K562 (cell line): ENCODE measurements at places on chromosomes 12 and 14.

- DNase-seq, result no peak
Measured at GRCh38 chr12:14957551-14958168, 3.7 kb downstream of the ARHGDIB start.

- DNase-seq, result no peak
Measured at GRCh38 chr12:56487448-56488040, 417 bp downstream of the GLS2 start.

DNA sequence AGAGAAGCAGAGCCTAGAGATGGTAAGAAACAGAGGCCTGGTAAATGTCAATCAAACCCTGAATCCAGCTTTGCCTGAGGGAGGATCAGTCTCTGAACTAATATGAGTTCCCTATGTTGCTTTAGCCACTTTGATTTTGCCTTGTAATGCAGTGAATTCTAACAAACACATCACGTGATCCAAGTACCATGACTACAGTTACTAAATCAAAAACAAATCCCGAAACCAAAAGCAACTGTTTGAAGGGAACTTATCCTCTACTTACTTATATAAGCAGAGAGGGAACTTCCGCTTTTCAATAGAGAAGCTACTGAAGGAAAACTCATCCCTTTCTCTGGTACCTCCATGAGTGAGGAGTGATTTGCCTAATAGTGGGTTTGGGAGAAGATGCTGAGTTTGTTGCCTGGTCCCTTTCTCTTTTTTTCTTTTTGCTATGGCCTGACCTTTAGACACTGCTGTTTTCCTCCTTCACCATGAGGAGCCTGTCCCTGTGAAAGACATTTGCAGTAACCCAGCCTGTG is 7.7 kb upstream of the PPTC7 start:
- DNase-seq, result no peak

DNA sequence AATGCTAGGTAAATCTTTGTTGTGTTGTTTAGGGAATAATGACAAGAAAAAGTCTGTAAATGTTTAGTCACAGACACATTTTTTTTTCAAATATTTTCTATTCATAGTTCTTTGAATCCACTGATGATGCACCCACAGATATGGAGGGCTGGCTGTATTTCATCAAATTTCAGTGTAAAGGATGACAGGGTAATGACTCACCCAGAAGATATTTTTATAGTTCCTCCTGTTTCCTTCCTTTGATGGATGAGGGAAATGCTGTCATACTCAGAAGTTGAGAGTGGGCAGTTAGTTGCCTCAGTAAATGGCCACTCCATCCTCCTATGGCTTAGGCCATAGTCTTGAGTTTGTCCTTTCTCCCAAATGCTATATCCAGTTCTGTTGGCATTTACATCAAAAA is 76.9 kb upstream of the REP15 start:
- DNase-seq, result no peak

DNA sequence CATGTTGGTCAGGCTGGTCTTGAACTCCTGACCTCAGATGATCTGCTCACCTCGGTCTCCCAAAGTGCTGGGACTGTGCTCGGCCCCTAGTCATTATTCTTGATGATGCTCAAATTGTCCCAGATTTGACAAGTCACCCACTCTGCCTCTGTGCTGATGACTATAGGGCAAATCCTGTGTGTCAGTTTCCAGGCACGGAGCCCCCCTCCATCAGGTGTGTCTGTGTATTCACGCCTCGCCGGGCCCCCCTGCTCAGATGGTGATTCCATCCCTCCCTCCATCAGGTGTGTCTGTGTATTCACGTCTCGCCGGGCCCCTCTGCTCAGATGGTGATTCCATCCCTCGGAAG is 4.3 kb upstream of the GPR132 start:
- no peak for DNase-seq

DNA sequence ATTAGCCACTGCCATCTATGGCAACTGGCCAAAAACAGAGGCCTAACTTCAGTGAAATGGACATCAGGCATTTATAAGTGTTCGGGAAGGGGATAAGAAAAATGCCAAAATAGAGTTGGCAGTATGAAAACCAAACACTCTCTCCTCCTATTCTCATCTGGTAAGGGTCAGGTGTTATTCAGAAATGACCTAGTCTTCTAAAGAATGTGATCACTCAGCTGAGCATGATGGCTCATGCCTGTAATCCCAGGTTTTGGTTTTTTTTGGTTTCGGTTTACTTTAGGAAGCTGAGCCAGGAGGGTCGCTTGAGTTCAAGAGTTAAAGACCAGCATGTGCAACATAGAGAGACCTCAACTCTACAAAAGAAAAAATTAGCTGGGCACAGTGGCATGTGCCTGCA is 170.3 kb downstream of the GRIN2B start:
- no peak for DNase-seq

- DNase-seq, result no peak
Measured at GRCh38 chr12:113077057-113077858, 20.7 kb downstream of the DTX1 start.

DNA sequence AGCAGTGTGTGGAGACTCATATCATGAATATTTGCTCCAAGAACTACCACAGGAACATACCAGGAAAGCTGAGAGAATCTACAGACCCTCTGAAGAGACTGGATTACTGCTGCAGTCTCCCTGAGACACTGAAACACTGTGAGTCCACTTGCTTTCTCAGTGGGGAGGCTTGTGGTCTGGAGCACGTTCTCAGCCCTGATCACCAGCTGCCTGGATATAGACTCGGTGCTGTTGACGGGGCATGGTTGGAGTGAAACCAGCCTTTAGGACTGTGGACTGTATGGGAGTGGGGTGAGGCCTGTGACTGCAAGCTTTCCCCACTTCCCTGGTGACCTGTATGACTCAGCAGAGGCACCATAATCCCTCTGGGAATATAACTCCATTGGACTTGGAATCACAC is 525.8 kb upstream of the FBXO33 start:
- DNase-seq, result no peak

- no peak for DNase-seq
Measured at GRCh38 chr14:73666583-73666982, 21.8 kb downstream of the DNAL1 start.

GRCh38 chr12:25652371-25652770 is 99.3 kb upstream of the LMNTD1 start:
- no peak for DNase-seq

- DNase-seq, result no peak
Measured at GRCh38 chr12:2251526-2252209, 198.9 kb downstream of the CACNA1C start.

GRCh38 chr14:58027904-58028303 is 124.1 kb downstream of the ARMH4 start:
- no peak for DNase-seq

- peak; percentile 77 for DNase-seq
Measured at GRCh38 chr12:6872073-6873048, 742 bp downstream of the SPSB2 start.

DNA sequence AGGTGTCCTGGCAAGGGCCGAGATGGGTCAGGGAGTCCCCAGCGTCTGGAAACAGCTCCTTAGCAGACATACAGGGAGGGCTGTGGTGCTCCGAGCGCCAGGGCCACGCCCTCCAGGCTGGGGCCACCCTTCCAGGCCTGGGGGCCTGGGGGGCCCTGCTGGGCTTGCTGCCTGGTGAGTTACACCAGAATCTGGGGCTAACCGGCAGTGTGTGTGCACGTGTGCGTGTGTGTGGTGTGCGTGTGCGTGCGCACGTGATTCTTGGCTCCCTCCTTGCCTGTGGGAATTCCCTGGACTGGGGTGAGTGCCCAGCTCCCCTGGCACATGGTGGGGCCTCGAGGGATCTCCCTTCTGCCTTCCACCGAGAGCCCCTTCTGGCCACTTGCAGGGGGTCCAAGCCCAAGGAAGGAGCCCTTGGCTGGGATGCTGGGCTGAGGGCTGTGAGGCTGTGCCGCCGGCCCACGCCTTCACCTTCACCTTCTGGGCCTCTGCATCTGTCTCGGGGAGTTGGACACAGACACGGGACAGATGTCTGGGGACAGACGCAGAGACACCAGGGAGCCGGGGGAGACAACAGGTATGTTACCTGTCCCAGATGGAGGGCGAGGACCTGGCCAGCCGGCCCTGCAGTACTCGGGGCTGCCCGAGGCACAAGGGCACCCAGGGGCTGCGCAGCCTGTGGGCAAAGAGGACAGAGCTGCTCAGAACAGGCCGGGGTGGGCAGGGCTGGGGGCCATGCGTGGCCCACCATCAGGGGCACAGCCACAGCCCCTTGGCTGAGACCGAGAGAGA is 37.2 kb downstream of the BEGAIN start:
- no peak for DNase-seq

GRCh38 chr14:90641168-90641567 is 175.1 kb downstream of the TTC7B start:
- DNase-seq, result no peak

DNA sequence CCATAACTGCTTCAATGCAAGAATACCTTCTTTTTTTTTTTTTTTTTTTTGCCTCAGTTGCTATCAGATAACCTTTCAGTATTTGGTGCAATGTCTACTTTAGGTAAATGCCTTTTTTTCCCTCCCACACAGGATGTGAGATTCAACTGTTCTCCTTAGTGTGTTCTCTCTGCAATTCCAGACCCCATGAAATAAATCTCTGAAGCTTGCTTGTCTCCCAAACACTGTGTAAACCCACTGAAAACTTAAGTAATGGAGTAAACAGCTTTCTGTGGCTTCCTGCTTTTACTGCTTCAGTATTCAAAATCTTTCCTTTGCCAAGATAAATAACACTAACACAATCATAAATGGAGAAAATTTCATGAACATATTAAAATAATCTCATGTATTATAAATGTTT is 55.8 kb upstream of the CLEC14A start:
- DNase-seq, result no peak

DNA sequence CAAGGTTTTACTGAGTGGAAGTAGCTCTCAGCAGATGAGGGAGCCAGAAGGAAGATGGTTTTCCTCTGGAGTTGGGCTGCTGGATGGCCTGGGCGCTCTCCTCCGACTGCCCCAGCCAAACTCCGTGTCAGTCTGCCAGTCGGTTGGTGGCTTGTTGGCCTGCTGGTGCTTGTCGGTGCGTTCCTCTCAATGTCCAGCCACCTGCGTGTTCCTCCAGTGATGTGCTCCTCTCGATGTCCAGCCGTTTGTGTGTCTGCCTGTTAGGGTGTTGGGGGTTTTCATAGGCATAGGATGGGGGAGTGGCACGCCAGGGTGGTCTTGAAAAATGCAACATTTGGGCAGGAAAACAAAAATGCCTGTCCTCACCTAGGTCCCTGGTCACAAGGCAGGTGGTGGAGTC is 37.0 kb upstream of the LDHB start:
- DNase-seq, result no peak

GRCh38 chr12:131007031-131007739 is 53.5 kb downstream of the ADGRD1 start:
- DNase-seq, result no peak
